Vagina (tissue), 2 donors: ENCODE measurements at places on chromosomes 3 and 15.

DNA sequence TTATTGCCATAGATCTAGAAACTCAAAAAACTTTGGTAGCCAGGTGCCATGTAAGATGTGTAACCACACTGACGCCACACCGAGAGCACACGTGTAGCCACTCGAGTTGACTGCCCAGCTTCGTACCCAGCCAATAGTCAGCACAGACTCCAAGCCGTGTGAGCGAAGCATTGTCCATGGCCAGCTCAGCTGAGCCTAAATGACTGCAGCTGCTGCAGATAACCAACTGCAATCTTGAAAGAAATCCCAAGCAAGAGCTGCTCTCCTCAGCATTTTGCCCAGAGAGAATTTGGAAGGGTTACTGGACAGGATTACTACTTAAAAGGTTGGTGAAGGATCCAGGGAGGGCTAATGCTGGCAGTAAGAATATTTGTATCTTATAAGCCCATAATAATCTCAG, 193.0 kb upstream of the THRB start:
- DNase-seq, result no peak

GRCh38 chr3:62052331-62052730, 321.0 kb downstream of the FEZF2 start:
- no peak for DNase-seq

DNA sequence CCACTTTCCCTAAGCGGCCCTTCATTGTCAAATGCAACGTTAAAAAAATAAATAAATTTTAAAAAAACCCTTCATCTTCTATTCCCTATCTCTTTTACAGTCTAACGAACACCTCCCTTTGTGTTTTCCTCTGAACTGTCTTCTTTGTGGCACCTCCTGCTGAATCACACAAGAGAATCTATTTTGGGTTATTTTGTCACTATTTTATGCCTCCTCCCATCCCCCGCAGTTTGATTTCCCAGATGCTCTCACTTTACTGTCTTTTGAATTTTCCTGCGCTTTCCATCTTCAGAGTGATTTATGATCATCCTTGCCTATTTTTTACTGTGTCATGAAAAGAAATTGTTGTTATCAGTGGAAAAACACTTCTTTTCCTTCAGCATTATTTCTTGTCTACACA, 32.5 kb downstream of the RYR3 start:
- no peak for DNase-seq

DNA sequence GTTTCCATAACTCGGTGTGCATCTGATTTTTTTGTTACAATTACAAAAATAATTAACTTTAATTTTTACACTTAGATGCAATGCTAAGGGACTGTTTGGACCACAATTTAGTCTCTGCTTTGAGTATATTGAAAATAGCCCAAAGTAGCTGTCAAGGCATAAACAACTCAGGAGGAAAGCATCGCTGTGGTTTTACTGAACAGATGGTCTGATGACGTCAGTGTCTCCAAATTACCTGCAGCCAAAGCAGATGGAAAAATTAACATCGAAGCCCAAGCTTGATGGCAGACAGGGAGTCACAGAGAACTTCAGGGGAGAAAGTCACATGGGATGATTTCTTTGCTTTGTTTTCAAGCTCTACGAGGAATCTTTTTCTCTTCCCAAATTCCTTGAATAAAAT, 83.1 kb upstream of the PLCL2 start:
- no peak for DNase-seq

- no peak for DNase-seq
Observed at GRCh38 chr3:98644168-98644567, 50.8 kb upstream of the CPOX start.

- no peak for DNase-seq
Observed at GRCh38 chr15:90868261-90868689, at the start of gene FURIN. FURIN (plus strand) TSS chr15:90868588; CDS start chr15:90875741, 7,153 bp downstream.

- DNase-seq, result peak; percentile 92
Observed at GRCh38 chr3:187954873-187955586, 198.9 kb upstream of the LPP start.

- no peak for DNase-seq
Observed at GRCh38 chr3:130514681-130515080, 2.3 kb upstream of the COL6A6 start.

GRCh38 chr3:124791639-124792151, 61.4 kb downstream of the UMPS start:
- no peak for DNase-seq

DNA sequence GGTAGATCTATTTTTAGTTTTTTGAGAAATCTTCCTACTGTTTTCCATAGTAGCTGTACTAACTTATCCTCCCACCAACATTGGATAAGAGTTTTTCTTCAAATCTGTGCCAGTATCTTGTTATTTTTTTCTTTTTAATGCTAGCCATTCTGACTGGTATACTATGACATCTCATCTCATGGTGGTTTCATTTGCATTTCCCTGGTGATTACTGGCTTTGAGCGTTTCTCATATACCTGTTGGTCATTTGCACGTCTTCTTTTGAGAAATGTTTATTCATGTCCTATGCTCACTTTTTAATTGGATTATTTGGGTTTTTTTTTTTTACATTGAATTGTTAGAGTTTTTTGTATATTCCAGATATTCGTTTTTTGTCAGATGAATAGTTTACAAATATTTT, 398.1 kb downstream of the OCA2 start:
- no peak for DNase-seq

DNA sequence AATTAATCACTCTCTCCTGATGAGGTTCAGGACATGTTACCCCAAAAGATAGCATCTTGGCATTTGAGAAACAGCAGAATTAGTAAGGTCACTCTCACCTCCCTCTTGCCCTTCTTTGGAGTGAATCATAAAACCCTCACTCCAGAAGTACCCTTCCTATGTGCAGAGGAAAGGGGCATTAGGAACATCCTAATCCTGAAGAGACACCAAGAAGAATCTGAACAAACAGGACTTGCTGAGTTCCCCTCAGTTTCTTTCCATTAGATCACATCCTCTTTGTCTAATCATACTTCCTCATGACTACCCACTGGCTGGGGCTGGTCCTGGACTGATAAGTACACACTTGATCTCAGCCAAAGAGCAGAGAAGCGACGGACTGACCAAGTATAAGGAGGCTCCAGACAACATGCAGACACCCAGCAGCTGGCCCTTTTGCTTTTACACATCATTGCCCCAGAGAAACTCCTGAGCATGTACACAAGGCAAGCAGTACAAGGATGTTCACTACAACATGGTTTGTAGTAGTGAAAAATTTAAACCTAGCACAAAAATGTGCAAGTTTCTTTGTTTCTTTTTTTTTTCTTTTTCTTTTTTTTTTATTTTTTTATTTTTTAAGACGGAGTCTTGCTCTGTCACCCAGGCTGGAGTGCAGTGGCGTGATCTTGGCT, 15.0 kb upstream of the TM6SF1 start:
- DNase-seq, result no peak

- DNase-seq, result no peak
Observed at GRCh38 chr15:82788496-82788895, 17.4 kb downstream of the FSD2 start.

DNA sequence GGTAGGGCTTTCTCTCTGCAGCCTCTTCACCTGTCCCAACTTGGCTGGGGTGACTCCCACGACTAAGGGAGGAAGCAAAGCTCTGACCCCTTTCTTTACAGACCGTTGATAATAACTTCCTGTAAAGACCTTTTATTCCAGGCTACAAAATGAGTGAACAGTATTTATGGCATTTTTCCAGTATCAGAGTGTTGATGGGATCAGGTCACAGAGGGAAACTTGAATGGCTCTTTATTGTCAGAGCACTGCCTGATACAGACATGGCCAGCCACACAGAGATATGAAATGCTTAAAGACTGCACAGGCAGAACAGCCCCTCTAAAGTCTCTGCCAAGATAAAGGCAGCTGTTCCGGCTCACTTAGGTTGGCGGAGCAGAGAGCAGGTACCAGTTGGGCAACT, 1033.9 kb upstream of the NR2F2 start:
- no peak for DNase-seq

- no peak for DNase-seq
Observed at GRCh38 chr3:188385295-188385694, 231.3 kb downstream of the LPP start.

- DNase-seq, result no peak
Observed at GRCh38 chr3:44334326-44334725, 4.2 kb upstream of the TCAIM start.

GRCh38 chr3:29583861-29584260, 303.0 kb downstream of the RBMS3 start:
- DNase-seq, result no peak

DNA sequence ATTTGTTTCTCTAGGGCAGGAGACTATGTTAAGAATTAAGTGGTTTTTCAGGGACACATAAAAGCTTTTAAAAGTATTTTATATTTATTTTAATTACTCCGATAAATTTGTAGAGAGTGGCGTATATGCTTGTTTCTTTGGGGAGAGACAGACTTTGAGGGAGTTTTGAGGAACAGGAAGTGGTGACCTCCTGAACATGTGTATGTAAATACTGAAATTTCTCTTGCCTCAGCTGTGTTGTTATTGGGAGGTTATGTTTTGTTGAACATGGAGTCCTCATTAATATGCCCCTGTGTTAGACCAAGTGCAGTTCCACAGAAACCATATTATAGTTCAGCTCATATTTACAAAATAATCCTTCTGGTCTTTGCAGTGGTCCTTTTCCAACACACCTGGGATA, 41.8 kb upstream of the UTS2B start:
- no peak for DNase-seq

DNA sequence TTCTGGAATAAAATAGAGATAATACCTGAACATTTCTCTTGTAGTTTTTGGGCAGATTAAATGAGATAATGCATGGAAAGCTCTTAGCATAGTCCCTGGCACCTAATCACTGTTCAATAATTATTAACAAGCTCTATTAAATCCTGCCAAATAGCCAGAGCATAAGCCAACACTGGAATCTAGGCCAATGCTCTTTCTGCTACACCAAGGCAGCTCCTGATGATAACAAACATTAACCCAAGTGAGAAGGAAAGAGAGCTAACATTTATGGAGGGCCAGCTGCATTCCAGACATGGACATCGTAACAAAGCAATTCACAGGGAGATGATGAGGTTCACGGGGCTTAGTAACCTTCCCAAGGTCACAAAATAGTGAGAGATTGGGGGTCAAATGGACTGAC, 23.3 kb downstream of the LARP6 start:
- DNase-seq, result no peak

- no peak for DNase-seq
Observed at GRCh38 chr3:86969500-86970189, 21.3 kb downstream of the VGLL3 start.

- no peak for DNase-seq
Observed at GRCh38 chr3:132538072-132538471, 59.0 kb upstream of the ACKR4 start.

GRCh38 chr3:45980229-45980813, 15.3 kb downstream of the FYCO1 start:
- DNase-seq, result no peak

- DNase-seq, result no peak
Observed at GRCh38 chr15:81376231-81376630, 2.2 kb upstream of the TMC3 start.

DNA sequence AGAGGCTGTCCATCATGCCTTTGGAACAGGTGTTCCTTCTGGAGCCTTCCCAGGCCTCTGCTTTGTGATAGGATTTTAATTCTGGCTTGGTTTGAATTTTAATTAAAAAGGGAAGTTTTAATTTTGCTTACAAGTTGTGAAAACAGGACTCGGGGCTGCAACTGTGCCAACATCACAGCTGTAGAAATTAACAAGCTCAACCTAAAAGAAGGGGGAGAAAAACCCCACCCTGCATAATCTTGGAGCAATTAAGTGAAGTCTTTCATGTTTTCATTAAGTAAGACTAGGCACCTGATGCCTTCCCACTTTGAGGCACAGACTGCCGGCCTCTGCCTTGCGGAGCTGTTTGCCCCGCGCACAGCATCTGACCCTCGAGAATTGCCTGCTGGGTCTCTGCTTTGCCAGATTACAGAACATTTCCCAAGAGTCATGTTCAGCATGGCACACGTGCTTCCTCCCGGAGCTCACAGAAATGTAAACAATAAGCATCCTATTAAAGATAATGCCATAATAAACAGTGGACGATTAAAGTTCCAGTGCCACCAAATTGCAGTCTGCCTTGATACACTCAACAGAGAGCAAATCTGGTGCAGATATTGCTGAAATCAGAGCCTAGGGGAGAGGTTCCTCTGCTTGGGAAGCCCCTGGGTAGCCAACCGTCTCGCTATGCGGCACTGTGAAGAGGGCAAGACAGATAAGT, 364.2 kb downstream of the LRTM1 start:
- DNase-seq, result peak; percentile 69

DNA sequence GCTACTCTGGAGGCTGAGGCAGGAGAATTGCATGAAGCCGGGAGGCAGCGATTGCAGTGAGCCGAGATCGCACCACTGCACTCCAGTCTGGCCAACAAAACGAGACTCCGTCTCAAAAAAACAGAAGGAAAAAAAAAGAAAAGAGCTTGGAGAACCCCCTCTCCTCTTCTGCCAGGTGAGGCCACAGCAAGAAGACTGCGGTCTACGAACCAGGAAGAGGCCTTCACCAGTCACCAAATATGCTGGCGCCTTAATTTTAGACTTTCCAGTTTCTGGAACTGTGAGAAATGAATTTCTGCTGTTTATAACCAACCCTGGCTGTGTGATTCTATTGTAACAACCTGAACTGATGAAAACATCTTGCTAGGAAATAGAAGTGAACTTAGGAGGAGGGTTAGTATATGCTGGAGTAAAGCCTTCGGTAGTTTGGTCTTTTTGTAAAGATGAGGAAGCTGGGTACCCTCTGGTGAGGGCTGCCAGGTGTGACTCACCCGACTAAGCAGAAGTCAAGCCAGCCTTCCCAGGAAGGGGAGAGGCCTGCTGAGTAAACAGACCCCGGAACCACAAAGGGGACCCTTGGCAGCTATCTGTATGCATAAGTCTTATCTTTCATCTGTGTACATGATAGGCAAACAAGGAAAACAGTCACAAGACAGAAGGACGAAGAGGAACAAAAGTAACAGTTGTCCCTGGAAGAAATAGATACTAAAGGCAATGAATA, 78.7 kb downstream of the KLF13 start:
- DNase-seq, result no peak

- no peak for DNase-seq
Observed at GRCh38 chr3:88133711-88134263, 16.0 kb upstream of the C3orf38 start.

GRCh38 chr3:65572175-65572777, 466.4 kb downstream of the MAGI1 start:
- no peak for DNase-seq

GRCh38 chr3:45464336-45465170, 76.2 kb downstream of the LARS2 start:
- no peak for DNase-seq

- DNase-seq, result no peak
Observed at GRCh38 chr3:152269056-152269830, 514 bp downstream of the MBNL1 start.

GRCh38 chr3:66518126-66518525, 17.3 kb upstream of the LRIG1 start:
- no peak for DNase-seq

DNA sequence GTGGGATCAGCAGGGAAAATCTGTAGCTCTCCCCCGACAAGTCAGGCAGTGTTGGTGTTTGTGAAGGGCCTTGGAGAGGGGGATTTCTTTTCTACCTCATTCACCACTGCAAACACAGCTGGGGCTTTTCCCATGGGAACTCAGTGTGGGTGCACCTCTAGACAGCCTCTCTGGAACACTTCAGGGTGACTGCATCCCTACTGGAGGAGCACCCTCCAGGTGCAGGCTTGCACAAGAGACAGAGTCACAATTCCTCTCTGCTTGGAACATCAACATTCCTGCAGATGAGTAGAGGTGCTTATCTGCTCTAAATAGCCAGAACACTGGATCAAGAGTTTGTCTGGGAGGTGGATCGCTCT, 72.7 kb upstream of the AKAP13 start:
- no peak for DNase-seq

- DNase-seq, result peak; percentile 77
Observed at GRCh38 chr3:46663591-46664135, 29.8 kb downstream of the ALS2CL start.

- DNase-seq, result peak; percentile 34
Observed at GRCh38 chr15:98281130-98281529, 320.6 kb downstream of the ARRDC4 start.
